ENCODE measurements at places on chromosomes 4 and X.

DNA sequence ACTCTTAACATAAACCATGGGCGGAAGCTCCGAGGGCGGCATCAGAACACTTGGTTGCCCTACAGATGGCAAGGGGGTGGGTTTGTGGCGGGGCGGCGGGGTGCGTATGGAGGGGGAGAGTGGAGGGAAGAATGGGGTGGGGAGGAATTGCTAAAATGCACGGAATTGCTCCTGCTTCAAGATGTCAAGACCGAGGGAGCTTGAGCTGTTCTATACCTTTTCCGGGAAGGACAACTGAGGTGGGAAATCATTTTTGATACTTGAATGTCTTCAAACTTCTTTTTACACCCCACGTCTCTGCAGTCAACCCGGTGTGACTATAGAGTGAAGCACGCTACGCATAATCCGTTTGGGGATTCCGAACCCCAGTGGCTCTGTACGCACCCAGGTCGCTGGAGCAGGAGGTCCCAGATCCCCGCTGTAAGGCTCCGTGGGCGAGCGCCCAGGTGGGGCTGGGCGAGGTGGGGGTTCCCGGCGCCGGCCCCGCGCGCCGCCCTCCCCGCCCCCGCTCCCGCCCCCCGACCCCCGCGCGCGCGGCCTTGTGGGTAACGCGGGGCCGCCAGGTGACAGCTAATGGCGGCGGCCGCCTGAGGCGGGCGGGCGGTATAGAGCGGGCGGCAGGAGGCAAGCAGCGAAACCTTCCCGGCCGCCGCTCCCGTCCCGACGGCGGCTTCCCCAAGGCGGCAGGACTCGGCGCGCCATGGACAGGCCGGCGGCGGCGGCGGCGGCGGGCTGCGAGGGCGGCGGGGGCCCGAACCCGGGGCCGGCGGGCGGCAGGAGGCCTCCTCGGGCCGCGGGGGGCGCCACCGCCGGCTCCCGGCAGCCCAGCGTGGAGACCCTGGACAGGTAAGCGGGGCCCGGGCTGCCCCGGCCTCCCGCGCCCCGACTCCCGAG lies at the start of gene MTMR1:
TSS of gene MTMR1 (plus strand) at position 566 of the 894 bp plus-strand sequence. CDS start at position 701, 135 bp downstream.
- peak; percentile 54 for DNase-seq

GRCh38 chrX:151679798-151680402 lies 15.4 kb upstream of the PRRG3 start:
- no peak for DNase-seq

DNA sequence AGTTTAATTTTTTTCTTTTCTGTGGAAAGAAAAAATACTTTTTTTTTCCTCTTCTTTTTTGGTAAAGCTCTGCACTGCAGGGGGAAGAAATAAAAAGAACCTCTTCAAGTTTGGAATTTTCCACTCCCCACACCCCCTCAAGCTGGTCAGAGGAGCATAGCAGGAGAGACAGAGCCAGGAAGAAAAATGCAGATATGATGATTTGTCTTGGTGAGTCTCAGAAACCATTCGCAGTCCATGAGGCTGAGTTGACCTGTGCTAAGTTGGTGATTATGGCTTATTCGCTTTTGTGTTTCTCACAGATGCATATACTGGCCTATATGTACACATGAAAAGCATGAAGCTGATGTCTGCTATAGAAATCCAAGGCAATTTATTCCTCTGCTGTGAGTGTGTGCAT lies 205.9 kb downstream of the LDB2 start:
- DNase-seq, result no peak

DNA sequence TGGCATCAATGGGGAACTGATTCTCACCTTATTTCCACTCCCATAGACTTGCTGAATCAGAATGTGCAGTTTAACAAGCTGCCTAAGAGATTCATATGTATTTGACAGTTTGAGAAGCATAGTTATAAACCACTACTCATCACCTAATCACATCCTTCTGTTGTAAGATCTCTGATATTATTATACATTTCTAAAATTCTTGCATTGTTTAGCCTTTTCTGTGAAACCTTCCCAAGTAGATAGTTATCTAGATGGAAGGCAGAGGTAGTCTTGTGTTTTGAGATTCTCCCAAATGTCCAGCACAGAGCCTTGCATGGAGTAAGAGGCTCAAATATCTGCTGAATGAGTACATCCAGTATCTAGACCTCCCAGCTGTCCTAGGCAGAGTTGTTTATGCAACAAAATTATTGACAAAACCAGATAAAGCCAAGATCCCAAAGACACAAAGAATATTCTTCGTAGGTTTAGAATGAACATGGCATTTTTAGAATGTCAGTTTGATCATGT lies 227.3 kb downstream of the KDR start:
- DNase-seq, result no peak

Data from NCI-H1092 treated with DMSO at 0.1 percent for 48 hours (cell line).